ENCODE measurements at places on chromosomes 6 and 20.

DNA sequence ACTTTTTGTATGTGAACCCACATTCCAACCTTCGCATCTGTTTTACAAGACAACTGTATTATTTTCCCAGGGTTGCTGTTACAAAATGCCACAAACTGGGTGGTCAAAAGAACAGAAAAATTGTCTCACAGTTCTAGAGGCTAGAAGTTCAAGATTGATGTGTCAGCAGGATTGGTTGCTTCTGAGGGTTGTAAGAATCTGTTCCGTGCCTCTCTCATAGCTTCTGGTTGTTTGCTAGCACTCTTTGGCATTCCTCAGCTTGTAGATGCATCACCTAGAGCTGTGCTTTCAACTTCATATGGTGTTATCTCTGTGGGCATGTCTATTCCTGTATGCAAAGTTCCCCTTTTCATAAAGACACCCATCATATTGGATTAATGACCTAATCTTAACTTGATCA, 1067.2 kb downstream of the EPHA7 start:
- no peak for DNase-seq

- no peak for DNase-seq
These were observed 54.1 kb downstream of the RNASET2 start for GRCh38 chr6:166902211-166902755.

GRCh38 chr6:132287101-132287500, 114.2 kb downstream of the MOXD1 start:
- no peak for DNase-seq

DNA sequence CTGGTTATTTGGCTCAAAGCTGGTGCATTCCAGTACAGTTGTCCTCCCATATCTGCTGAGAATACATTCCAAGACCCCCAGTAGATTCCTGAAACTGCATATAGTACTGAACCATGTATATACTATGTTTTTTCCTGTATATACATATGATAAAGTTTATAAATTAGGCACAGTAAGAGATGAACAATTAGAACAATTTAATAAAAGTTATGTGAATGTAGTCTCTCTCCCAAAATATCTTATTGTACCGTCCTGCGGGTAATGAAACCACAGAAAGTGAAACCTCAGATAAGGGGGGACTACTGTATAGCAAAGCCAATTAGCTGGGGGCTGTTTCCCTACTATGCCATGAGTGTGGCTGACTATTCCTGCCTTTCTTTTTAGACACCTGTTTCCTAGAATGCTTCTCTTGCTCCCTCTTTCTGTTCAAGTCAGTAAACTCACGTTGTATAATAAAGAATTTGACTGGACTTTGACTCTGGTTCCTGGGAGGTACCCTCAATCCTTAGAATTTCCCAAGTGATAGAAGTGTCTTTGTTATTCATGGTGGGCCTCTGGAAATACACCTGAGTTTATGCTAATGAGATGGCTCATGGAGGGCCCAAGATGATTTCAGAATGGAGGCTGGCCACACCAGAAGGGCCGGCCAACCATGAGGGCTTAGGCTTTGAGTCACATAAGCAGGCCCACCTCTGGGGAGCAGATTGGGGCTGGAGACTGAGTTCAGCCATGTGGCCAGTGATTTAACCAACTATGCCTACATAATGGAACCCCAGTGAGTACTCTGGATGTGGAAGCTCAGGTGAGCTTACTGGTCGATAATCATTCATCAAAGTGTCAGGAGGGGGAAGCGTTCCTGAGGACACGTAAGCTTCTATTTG, 689 bp upstream of the BLOC1S5 start:
- DNase-seq, result no peak

DNA sequence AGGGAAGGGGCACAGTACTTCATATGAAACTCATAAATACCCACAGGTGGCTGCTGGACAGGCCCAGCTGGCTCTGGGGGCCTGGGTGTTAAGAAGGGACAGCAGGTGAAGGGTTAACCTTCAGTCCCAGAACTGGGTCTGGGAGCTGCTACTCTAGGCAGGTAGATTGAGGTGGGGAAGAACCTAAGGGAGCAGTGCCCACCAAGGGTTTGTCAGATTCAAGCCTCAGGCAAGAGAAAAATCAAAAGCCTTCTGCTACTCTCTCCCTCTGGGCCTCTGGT, 5.6 kb downstream of the RPL10A start:
- no peak for DNase-seq

GRCh38 chr6:140932909-140933308, 1199.8 kb upstream of the GJE1 start:
- no peak for DNase-seq

- DNase-seq, result no peak
These were observed 56.5 kb upstream of the NRSN1 start for GRCh38 chr6:24069526-24069925.

DNA sequence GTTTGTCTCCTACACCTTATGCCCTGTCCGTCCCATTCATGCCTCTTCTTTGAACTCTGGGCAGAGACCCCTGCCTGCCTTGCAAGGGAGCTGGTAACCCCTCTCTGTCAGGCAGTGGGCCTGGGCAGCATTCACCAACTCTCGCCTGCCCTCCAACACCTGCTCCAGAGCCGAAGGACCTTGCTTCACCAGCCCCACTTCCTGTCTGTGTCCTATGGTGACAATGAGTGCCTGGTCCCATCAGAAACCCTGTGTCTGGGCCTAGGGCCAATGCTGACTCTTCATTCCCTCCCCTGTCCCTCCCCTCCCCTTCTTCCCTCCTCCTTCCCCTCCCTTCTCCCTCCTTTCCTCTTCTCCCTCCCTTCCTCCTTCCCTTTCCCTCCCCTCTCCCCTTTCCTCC, 22.8 kb upstream of the PCMTD2 start:
- DNase-seq, result no peak

GRCh38 chr6:97053643-97054411, 129.3 kb downstream of the KLHL32 start:
- DNase-seq, result peak; percentile 9

DNA sequence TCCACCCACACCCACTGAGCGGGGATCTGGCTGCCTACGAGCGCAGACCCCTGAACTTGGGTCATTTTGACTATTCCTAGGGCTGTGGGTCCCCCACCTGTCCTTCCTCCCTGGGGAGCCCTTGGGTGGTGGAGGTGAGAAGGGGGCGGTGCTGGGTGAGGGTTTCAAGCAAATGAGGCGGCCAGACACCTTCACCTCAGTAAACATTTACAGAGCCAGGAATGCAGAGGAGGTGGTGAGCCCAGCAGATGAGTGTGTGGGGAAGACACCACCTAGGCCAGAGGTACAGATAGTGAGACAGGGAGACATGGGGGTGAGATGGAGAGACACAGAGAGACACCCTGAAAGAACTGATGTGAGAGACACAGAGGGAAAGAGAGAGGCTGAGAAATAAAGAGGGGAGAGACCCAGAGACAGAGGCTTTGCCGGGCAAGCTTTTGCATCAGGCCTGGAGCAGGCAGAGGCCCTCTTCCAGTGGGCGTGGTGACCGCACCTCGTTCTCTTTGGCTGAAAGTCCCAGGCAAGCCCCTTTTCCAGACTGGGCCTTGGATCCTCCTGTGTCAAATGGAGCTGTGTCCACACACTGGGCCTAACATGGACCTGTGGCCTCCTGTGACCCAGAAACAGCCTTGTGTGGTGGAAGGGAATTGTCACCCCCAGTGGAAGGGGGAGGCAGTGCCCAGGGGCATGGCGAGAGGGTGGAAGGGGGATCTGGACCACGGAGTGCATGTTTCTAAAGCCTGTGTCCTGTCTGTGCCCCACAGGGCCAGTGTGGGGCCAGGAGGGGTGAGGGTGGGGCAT, 29.7 kb downstream of the CEBPB start:
- no peak for DNase-seq

- no peak for DNase-seq
These were observed 1007.5 kb downstream of the KIF16B start for GRCh38 chr20:15565786-15566185.

- DNase-seq, result no peak
These were observed 34.1 kb upstream of the ID1 start for GRCh38 chr20:31570735-31571617.

DNA sequence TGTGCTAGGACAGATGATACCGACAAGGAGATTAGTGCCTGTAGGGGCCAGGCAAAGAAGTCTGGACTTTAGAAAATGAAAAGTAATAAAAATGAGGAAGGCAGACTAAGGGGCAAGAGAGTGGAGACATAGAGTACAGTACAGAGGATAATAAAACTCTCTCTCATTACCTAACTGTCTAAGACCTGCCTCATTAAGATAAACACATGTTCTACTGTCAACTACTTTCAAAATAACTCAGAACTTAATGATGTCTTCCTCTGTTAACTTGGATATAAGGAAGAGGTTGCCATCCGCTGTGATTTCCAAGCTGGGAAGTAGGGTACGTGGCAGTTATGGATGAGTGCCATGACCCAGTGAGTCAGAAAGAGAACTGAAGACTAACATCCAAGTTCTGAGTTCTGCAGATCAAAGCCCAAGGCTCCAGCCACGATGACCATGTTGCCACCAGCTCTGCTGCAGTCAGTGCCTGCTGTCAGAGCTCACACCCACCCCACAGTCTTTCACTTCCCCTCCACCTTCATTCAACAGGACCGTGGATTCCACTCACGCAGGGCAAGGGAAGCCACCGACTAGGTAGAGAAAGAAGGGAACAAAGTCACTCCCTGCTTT, 81.8 kb downstream of the KIF16B start:
- DNase-seq, result no peak

GRCh38 chr6:29941471-29941870, 861 bp upstream of the HLA-A start:
- peak; percentile 40 for DNase-seq

DNA sequence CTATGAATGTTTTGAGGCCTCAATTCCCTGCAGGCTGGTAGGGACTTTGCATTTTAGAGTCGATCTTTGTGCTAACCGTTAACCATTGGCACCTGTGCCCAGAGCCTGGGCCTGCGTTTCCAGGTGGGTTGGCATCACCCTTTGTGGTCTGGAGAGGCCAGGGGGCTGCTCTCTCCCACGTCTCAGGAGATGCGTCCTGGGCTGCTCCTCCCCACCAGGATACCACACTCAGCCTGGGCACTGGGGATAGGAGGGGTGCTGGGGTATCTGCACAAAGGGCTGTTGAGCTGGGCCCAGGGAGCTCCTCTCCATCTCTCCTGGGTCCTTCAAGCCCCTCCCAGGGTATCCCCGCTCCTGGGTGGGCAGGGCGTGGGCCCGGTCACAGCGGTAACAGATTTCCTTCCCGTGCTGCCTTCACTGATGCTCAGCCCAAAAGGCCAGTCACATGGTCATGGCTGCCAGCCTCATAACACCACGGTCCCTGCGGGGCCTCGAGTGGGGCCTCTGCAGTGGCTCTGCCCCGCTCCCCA, 266.2 kb downstream of the TAF4 start:
- DNase-seq, result no peak

DNA sequence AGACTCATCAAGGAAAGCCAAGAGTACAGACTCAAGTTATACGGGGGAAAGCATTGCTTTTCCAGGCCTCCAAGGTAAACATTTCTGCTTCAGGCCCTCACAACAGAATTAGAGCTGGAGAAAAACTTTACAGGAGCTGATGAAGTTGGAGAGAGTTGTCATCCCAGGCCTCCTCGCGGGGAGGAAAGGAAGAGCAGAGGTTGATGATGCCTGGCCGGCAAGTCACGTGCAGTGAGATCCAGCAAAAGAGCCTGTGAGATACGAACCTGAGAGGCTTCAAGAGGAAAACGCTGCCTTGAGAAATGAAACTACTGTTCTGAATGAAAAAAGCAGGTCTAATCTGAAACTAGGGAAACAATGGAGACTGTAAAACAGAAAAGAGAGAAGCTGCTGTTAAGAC, 122.9 kb downstream of the FAM120B start:
- no peak for DNase-seq

- no peak for DNase-seq
These were observed 463.9 kb upstream of the JAG1 start for GRCh38 chr20:11137688-11138087.

DNA sequence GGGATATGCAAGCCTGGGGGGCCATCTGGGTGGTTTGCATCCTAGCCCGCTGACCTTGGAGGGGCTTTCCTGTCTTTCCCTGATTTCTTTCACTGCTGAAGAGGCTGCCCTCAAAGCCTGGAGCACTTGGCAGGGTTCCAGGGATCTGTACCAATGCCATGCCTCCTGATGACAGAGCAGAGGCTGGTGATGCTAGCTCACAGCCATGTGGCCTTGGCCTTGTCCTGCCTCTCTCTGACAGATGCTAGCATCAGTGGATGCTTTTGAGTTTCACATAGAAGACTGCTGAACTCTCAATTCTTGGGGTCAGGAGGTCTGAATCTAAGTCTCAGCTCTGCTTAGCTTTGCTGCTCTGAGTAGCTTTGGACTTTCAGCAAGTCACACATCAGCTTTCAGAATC, 21.9 kb upstream of the RREB1 start:
- peak; percentile 11 for DNase-seq

- peak; percentile 80 for DNase-seq
These were observed 88.1 kb downstream of the SNAP25 start for GRCh38 chr20:10306440-10307358.

DNA sequence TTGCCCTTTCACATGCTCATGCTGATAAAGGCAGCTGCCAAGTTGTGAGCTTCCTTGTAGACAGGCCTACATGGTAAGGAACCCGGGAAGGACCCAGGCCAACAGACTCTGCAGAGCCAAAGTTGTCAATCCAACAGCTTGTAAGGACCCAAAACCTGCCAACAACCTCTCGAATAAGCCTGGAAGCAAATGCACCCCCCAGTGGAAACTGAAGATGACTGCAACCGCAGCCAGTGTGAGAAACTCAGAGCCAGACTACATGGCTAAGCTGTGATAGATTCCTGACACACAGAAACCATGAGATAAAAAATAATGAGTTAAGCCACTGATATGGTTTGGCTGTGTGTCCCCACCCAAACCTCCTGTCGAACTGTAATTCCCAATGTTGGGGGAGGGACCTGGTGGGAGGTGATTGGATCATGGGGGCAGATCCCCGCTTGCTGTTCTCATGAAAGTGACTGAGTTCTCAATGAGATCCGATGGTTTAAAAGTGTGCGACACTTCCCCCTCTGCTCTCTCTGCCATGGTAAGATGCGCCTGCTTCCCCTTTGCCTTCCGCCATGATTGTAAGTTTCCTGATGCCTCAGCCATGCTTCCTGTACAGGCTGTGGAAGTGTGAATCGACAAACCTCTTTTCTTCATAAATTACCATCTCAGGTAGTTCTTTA, 18.8 kb upstream of the CLPSL2 start:
- DNase-seq, result peak; percentile 53

DNA sequence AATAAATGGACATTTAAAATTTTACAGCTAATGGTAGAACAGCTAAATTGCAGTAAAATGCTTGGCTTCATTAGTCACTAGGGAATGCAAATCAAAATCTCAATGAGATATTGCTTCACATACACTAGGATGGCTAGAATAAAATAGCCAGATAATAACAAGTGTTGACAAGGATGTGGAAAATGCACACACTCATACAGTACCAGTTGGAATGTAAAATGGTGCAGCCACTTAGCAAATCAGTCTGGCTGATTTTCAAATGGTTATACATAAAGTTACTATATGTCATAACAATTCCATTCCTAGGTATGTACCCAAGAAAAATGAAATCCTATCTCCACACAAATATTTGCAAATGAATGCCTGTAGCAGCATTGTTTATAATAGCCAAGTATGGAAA, 452.1 kb downstream of the HDGFL1 start:
- no peak for DNase-seq

- peak; percentile 85 for DNase-seq
These were observed 24.1 kb downstream of the CFAP61 start for GRCh38 chr20:20076297-20077065.

GRCh38 chr6:12709116-12709515, 7.5 kb upstream of the PHACTR1 start:
- peak; percentile 75 for DNase-seq

GRCh38 chr6:152121910-152122309, 314.4 kb downstream of the ESR1 start:
- DNase-seq, result no peak

GRCh38 chr6:9825526-9825925, 589.3 kb downstream of the TFAP2A start:
- no peak for DNase-seq

GRCh38 chr20:10537850-10538480, 102.9 kb downstream of the SLX4IP start:
- peak; percentile 62 for DNase-seq

Measured in HCEC 1CT (cell line).